Testis (tissue), 5 donors: ENCODE measurements at places on chromosomes 2 and 18. TPM values are rescaled to one million over a fixed set of nuclear protein-coding genes. Genes with fewer than 3 reads are reported as not detected.

DNA sequence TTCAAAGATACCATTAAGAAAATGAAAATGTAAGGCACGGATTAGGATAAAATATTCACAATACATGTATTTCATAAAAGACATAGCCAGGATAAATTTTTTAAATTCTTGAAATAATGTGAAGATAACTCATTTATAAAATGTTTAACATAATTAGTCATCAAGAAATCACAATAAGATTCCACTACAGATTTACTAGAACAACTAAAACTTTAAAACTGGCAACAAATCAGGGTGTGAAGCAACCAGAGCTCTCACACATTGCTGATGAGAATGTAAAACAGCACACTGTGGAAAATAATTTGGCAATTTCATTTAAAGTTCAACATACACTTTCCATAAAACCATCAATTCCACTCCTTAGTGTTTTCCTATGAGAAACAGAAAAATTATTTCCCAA is 89.6 kb upstream of the UBE2E3 start:
- H3K4me3 ChIP-seq, result no peak overlapping the region
- no peaks in the 10 kb centered on the region for H3K36me3 ChIP-seq
- DNase-seq, result no peak
- H3K27me3 ChIP-seq, result no peaks in the 10 kb centered on the region
- no peak overlapping the region for H3K27ac ChIP-seq

The INPP4A gene
- total RNA-seq, result 42.9 TPM

DNA sequence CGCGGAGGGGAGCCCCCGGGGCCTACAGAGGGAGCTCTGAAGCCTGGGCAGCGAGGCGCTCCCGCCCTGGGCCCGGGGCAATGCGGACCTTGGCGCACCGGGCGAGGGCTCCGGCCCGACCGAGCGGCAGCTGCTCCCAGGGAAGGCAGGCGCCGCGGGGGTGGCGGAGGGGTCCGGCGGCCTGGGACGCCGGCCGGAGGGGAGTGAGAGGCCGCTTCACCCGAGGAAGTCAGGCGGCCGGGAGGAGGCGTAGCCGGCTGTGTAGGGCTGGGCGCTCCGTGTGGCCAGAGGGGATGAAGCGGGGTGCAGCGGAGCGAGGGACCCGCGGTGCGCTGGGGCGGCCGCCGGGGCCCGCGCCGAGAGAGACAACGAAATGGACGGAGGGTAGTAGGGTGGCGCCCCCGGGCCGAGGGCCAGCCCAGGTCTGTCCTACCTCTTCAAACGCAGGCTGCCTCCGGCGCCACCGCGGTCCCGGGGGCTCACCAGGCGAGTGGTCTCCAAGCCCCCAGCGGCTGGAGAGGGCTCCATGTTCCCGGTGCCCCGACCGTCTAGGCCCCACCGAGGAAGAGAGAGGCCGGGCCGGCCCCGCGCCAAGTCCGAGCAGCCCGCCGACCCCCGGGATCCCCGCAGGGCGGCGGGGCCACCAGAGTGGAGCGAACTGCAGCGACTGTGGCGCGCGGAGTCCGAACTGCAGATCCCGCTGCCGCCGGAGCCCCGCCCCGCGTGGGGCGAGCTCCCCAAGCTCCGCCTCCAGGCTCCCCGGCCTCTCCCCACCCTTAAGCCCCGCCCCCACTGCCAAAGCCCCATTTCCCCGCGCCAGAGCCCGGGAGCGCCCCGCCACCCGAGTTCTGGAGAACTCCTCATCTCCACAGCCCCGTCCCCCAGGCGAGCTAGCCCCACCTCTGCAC is at the start of gene SLC30A3:
SLC30A3 (minus strand) TSS at position 669 of the 908 bp plus-strand sequence; CDS start at position 528, 141 bp downstream.
- H3K27ac ChIP-seq, result no peak within 1 kb of the TSS
- peaks cover 22% of the 10 kb centered on the region for H3K4me1 ChIP-seq
- H3K4me3 ChIP-seq, result peak within 1 kb of the TSS; percentile 95
- peak; percentile 92 for DNase-seq
- no peaks in the 10 kb centered on the region for H3K27me3 ChIP-seq

- H3K36me3 ChIP-seq, result no peaks in the 10 kb centered on the region
- H3K27me3 ChIP-seq, result no peaks in the 10 kb centered on the region
- H3K4me3 ChIP-seq, result no peak overlapping the region
- no peak overlapping the region for H3K27ac ChIP-seq
- H3K4me1 ChIP-seq, result no peaks in the 10 kb centered on the region
- no peak for DNase-seq
These were observed 275.2 kb downstream of the IRS1 start for GRCh38 chr2:226524381-226524843.

- no peaks in the 10 kb centered on the region for H3K27me3 ChIP-seq
- H3K27ac ChIP-seq, result no peak overlapping the region
- no peak for DNase-seq
- no peak overlapping the region for H3K4me3 ChIP-seq
- H3K4me1 ChIP-seq, result no peaks in the 10 kb centered on the region
- no peaks in the 10 kb centered on the region for H3K36me3 ChIP-seq
These were observed 16.9 kb upstream of the KCNJ13 start for GRCh38 chr2:232793271-232793670.

The POTEI gene
- 76.1 TPM for total RNA-seq

GRCh38 chr18:44143072-44143471 is 537.6 kb upstream of the SETBP1 start:
- DNase-seq, result no peak
- no peaks in the 10 kb centered on the region for H3K27me3 ChIP-seq
- no peak overlapping the region for H3K27ac ChIP-seq
- no peaks in the 10 kb centered on the region for H3K4me1 ChIP-seq
- no peak overlapping the region for H3K4me3 ChIP-seq
- no peaks in the 10 kb centered on the region for H3K36me3 ChIP-seq

- peaks cover 10% of the 10 kb centered on the region for H3K4me1 ChIP-seq
- H3K27ac ChIP-seq, result no peak overlapping the region
- DNase-seq, result no peak
- no peaks in the 10 kb centered on the region for H3K27me3 ChIP-seq
- H3K36me3 ChIP-seq, result no peaks in the 10 kb centered on the region
These were observed 3.8 kb upstream of the QPCT start for GRCh38 chr2:37340637-37341036.

DNA sequence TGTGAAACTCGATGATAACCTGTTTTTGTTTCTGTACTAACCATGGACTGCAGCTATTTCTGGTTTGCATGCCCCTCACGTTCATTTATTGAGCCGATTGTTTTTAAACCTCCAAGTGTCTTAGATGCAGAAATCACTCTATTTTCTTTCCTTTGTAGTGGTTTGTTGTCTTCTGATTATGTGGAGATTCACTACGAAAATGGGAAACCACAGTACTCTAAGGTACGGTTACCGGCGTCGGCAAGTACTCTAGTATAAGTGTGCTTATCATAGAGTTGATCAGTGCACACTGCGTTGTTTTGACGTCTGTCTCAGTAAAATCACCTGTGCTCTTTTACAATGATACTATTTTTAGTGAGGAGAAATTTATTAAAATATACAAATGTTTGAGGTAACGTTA is 87.4 kb downstream of the ADAM23 start:
- H3K36me3 ChIP-seq, result no peaks in the 10 kb centered on the region
- no peaks in the 10 kb centered on the region for H3K27me3 ChIP-seq
- H3K4me1 ChIP-seq, result no peaks in the 10 kb centered on the region
- H3K4me3 ChIP-seq, result no peak overlapping the region

DNA sequence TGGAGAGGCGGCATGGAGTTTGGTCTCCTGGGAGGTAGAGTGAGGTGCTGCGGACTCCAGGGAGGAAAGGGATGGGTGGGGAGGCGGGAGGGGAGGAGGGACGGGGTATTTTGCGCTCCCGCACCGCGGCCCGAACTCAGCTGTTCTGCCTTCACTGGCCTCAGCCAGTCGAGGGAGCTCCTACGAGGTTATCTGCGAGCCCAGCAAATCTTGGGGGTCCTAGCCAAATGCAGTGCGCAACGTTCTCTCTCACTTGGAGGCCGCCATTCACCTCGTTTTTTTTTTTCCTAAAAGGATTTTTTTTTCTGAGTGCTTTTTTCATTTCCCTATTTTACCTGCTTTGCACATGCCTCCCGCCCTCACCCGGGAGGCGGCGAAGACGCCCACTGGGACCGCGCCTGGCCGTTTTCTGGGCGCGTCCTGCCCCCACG is 877 bp upstream of the BCL2L11 start:
- H3K27me3 ChIP-seq, result no peaks in the 10 kb centered on the region
- peak overlapping the region; percentile 79 for H3K4me3 ChIP-seq
- DNase-seq, result no peak
- peaks cover 6% of the 10 kb centered on the region for H3K4me1 ChIP-seq

The CNDP2 gene
- 84.5 TPM for total RNA-seq

DNA sequence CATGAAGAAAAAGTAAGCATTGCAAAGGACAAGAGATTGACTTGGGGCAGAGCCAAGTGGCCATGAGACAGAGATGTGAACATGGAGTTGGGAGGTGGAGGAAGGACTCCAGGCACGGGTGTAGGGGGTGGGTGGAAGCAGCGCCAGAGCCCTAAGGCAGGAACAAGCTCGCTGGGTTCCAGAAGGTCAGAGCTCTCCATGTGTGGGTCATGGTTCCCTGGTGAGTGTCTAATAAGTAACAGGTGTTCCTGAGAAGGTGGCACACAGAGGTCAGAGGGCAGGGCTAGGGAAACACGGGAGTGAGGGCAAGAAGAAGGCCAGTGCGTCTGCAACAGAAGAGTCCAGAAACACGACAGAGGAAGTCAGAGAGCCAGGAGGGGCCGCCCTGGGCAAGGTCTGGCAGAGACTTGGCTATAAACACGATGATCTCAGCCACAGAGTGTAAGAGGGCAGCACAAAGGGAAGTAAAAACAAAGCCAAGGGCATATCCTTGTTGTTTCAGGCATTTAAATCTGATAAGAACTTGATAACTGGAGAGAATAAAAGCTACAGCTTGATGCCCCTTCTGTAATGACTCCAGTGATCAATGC is 260.8 kb downstream of the TGIF1 start:
- H3K4me3 ChIP-seq, result no peak overlapping the region
- no peaks in the 10 kb centered on the region for H3K27me3 ChIP-seq
- peaks cover 41% of the 10 kb centered on the region for H3K4me1 ChIP-seq
- no peaks in the 10 kb centered on the region for H3K36me3 ChIP-seq

DNA sequence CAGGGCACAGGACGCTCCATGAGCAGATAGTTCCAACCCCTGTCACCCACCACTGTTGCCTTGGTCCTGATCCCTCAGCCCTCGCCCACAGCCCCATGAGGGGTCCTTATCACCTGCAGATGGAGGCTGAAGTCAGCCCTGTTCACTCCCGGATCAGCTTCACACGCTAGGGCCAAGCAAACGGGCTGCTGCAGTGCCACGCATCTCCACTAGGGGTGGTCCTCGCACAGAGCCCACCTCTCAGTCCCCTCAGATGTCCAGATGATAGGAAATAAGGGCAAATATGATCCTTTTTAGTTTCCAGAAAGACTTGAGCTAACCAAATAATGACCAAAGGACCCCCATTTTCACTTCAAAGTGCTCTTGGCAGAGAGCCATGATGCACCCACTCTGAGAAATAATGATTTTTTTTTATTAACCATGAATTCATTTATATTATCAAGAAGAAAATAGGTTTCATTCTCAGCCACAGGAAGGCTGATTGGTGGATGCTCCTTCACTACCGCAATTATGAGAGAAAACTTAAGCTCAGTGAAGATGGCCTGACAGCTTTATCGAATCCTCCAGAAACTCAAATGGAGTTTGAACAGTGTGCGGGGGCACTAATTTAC is 71.9 kb upstream of the KLHL29 start:
- DNase-seq, result peak; percentile 46
- H3K4me1 ChIP-seq, result no peaks in the 10 kb centered on the region
- H3K27me3 ChIP-seq, result no peaks in the 10 kb centered on the region
- H3K4me3 ChIP-seq, result no peak overlapping the region
- no peak overlapping the region for H3K27ac ChIP-seq

The MYOM1 gene
- total RNA-seq, result 19.9 TPM

The MC2R gene
- not detected for total RNA-seq

The IL37 gene
- total RNA-seq, result 1.3 TPM

GRCh38 chr2:134336352-134336751 is 82.5 kb downstream of the MGAT5 start:
- H3K4me1 ChIP-seq, result peaks cover 4% of the 10 kb centered on the region
- no peaks in the 10 kb centered on the region for H3K27me3 ChIP-seq
- no peaks in the 10 kb centered on the region for H3K36me3 ChIP-seq

- DNase-seq, result no peak
- H3K4me3 ChIP-seq, result no peak overlapping the region
- H3K27me3 ChIP-seq, result no peaks in the 10 kb centered on the region
- H3K4me1 ChIP-seq, result no peaks in the 10 kb centered on the region
- H3K27ac ChIP-seq, result no peak overlapping the region
- no peaks in the 10 kb centered on the region for H3K36me3 ChIP-seq
These were observed 14.7 kb upstream of the RAB1A start for GRCh38 chr2:65144571-65144970.

DNA sequence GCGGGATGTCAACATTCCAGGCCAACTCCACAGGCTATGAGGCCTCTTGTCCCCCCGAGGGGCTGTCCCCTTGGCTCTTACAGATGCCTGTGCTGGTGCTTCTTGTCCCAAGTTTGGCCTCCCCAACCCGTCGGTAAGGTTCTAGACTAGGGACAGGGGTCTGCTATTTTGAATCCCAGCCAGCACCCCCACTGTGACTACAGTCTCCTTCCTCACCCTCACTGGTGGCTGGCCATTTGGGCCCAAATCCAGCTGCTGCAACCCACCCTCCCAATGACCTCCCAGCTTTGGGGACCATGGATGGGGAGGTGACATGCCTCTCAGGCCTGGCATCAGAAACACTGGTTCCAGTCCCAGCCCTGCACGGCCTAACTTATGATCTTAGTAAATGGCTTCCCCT is 18.7 kb downstream of the CFAP65 start:
- H3K4me3 ChIP-seq, result no peak overlapping the region
- H3K27ac ChIP-seq, result no peak overlapping the region
- no peaks in the 10 kb centered on the region for H3K27me3 ChIP-seq
- H3K36me3 ChIP-seq, result no peaks in the 10 kb centered on the region
- DNase-seq, result no peak

GRCh38 chr2:110106642-110107041 is 9.0 kb downstream of the MALL start:
- no peak overlapping the region for H3K4me3 ChIP-seq
- H3K27ac ChIP-seq, result no peak overlapping the region
- no peaks in the 10 kb centered on the region for H3K36me3 ChIP-seq
- no peaks in the 10 kb centered on the region for H3K4me1 ChIP-seq
- DNase-seq, result no peak

The GDF7 gene
- 1.1 TPM for total RNA-seq

DNA sequence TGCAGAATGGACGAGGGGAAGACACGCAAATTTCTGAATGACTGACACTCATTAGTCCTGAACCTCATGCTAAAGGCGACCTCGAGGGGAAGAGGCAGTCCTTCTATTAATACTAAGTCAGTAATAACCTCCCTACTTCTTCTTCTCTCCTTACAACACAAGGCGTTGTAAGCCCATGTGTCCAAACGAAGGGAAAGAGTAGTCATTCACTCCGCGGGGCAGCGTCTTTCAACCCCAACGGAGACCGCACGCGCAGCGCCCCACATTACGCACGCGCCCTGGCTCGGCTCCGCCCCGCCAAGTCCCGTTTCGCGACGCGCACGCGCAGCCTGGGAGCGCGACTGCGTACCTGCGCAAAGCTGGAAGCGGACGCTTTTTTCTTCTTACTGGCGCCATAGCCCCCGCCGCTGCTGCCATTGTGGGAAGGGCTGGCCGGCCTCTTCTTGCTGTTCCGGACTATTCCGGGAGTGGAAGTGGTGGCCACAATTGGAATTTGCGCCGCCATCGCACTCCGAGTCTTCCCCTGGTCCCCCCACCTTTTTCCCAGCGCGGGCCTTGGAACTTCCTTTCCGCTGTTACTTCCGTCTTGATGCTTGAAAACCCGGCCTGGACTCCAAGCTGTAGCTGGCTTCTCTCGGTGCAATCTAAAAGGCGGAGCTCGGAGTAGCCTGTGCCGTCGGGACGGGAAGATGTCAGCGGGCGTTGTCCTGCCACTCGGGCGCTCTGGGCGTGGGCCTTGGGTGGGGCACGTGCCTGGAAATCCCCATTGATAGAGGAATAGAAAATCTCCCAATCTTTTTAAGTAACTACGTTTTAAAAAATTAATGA is at the start of gene INO80C:
INO80C (minus strand) TSS at position 591 of the 828 bp plus-strand sequence; CDS start at position 505, 86 bp downstream.
- peaks cover 13% of the 10 kb centered on the region for H3K4me1 ChIP-seq
- peak within 1 kb of the TSS; percentile 97 for H3K27ac ChIP-seq
- peak; percentile 93 for DNase-seq
